ENCODE measurements at places on chromosomes 1 and 21.

GRCh38 chr1:162678439-162678838 is 46.2 kb downstream of the DDR2 start:
- no peak for DNase-seq

DNA sequence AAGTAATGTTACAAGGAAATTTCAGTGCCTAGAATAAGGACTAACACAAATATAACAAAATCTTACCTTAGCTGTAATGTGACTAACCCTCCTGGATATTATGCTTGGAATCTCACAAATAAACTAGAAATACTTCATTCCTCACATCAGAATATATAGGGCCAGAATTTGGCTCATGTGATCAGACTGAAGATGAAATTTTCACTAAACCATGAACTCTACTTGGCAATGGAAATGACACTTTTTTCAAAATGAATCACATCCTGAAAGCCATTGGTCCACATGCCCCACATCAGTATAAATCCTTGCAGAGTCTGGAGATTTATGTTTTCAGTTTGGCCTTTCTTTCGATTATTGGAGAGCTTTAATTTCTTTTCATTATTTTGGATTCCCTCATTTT is 227.8 kb downstream of the NRIP1 start:
- DNase-seq: no peak

GRCh38 chr1:157363660-157364140 is 188.6 kb downstream of the FCRL5 start:
- no peak for DNase-seq

DNA sequence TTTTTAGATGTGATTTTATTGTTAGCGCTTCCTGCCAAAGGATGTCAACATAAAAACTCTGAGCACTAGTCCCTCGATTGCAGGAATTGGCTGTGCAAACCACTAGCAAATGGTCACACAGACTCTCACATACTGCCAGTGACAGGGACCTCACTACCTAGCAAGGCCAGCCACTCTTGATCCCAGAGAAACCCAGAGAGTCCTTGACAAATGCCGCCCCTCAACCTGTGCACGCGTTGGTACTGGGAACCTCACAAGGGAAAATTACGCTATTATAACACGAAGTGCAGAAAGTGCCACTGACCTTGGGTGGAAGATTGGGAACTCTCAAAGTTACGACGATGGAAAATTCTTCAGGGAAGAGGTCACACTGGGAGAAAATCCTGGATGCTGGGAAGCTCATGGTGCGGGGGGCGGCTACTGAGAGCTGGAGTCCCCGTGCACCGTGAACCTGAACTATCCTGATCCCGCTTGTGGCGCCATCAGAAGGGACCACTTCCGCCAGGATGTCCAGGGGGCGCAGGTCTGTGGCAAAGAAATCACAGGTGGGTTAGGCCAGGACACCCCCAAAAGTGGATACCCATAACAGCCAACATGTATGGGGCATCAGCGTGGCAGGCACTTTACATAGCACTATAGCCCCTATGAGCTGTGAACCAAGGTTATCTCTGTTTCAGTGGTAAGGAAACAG is 5.9 kb upstream of the KRTAP10-4 start:
- DNase-seq: no peak

DNA sequence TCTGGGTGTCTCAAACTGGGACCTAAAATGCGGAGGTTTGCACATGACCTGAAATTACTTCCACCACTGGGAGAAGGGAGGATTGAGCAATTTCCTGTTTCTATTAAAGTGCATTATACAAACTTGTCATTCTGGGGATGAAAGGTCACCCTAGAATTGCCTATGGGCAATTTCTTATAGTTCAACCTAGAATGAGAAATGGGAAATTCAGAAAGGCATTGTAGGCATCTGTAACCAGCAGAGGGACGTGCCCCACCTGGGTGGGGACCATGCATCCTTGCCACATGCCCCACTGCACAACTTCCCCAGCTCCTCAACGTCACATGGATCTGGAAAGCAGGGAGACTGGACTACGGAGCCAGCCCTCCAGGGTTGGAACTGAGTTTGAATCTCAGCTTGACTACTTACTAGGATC is 47.0 kb downstream of the MRPL39 start:
- no peak for DNase-seq

GRCh38 chr1:47708019-47708535 is 270.2 kb downstream of the FOXD2 start:
- no peak for DNase-seq

- no peak for DNase-seq
Observed at GRCh38 chr1:187903223-187903622, 1074.5 kb downstream of the PLA2G4A start.

DNA sequence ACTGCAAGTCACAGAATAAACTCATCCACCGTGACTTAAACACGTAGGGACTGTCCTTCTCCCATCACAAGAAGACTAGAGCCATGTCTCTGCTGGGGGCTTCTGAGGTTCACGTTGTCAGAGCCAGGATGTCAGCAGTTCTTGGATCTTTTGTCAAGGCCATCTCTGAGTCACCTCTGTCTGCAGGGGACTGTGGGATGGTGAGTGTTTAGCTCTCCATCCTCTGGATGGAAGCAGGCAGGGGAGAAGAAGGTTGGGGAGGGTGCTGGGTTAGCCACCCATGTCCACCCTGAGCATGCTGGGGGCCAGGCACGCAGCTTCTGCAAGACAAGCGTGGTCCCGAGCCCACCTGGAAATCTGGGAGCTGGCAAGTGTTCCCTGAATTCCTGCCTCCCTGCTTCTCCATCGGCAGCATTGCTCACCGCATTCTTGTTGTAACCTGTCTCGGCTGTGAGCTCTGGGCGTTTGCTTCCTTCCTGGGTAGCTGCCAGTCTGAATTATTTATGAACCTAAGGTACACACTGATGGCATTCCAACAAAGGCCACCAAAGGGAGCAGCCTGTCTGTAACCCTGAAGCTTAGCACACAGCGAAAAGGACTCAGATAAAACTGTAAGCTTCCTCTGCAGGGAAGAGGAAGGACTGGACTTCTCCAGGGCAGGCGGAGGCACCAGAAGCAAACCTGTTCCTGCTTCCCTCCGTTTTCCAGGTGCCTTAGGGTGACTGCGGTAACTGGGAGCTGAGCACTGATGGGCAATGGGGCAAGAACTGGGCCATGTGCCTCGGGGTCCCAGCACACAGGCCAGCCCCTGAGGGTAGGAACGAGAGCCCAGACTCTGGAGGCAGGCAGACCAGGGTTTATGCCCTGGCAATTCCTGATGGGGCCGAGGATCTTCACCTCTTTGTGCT is 88.6 kb downstream of the RIPK4 start:
- no peak for DNase-seq

DNA sequence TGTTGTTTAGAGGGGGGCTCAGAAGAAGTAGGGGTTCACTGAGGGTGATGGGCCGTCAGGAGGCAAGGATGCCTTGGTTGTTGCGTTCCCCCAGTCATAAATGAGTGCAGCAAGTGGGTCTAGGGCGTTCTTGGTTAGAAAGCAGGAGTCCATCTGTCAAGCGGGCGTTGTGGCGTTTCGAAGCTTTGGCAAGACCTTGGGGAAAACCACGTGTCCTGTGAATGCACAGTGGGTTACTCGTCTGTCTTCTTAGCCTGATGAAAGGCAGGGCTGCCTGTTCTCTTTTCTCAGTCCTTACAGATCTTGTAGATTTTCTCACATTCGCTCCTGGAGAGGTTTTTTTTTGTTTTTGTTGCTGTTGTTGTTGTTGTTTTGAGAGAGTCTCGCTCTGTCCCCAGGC is 6.3 kb upstream of the ZNF496 start:
- DNase-seq: no peak

GRCh38 chr1:243487649-243488227 is 231.9 kb downstream of the SDCCAG8 start:
- DNase-seq: no peak

DNA sequence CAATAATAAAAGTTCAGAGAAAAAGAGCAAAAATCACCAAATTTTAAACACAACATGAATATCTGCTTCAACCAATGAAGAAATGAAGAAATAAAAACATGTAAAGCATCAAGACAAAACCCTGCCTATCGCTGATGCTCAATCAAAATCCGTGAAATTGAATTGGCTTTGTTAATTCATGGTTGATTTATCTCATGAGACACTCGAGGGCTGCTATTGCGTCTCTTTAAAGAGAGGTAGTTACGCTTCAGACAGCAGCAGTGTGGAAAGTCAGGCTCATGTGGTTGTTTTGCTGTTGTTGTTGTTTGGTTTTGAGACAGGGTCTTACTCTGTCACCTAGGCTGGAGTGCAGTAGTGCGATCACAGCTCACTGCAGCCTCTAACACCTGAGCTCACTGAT is 65.5 kb upstream of the RGS7 start:
- DNase-seq: no peak

- no peak for DNase-seq
Observed at GRCh38 chr1:42482635-42483153, 19.6 kb downstream of the CCDC30 start.

- peak; percentile 13 for DNase-seq
Observed at GRCh38 chr1:66752000-66752592, at the start of gene DYNLT5. TSS of gene DYNLT5 (plus strand) at chr1:66752459. CDS start at chr1:66754659, 2,200 bp downstream.

- DNase-seq: no peak
Observed at GRCh38 chr1:68328490-68328889, 96.2 kb upstream of the WLS start.

DNA sequence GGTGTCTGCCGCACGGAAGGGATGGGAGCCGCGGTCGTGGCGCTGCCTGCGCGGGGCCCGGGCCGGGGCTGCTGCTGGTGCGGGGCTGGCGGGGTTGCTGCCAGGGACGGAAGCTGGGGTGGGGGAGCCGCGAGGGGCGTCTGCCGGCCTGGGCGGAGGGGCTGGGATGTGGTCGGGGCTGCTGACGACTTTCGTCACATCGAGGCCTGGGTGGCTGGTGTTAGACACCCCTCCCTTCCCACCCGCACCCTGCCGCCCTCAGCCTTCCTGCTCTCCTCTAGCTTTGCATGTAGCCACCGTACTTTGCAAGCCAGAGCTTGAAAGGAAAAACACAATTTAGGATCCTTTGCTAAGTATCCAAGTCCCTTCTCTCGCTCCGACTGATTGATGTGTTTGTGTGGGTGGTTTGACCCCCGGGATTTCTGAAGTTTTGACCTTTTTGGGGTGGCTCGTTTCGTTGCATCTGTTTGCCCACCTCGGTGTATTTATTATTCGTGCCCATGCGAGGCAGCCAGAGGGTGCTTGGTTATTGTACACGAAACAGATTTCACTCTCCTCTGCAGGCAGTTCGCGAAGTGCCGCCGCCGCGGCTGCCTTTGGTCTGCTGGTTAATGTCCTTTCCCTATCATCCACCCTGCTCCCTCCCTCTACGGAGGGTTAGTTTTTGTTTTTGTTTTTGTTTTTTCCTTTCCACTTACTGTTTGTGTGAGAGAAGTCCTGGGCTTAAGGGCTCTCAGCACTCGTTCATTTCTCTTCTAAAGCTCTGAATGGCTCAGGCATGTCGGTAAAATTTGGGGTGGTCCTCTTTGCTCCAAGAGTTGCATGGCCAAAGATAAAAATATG is 868 bp downstream of the C1orf21 start:
- peak; percentile 19 for DNase-seq

GRCh38 chr1:208149213-208149612 is 95.0 kb downstream of the PLXNA2 start:
- no peak for DNase-seq

DNA sequence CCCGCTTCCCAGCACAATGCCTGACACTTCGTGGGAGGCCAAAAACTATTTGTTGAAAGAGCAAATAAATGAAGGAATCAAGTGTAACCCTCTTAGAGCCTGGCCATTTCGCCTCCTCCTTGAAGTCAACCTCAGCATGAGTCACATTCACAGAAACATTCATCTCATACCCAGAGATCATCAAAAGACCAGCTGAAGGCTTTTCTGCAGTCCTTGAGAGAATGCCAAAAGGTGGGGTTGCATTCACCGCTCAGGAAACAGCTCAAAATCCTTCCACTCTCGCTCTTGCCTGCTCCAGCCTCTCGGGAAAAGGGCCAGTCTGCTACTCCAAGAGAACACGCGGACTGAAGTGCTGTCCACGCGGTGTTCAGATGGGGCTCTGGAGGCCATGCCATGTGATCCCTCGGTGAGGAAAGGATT is 90.0 kb downstream of the VWA5B1 start:
- peak; percentile 45 for DNase-seq

DNA sequence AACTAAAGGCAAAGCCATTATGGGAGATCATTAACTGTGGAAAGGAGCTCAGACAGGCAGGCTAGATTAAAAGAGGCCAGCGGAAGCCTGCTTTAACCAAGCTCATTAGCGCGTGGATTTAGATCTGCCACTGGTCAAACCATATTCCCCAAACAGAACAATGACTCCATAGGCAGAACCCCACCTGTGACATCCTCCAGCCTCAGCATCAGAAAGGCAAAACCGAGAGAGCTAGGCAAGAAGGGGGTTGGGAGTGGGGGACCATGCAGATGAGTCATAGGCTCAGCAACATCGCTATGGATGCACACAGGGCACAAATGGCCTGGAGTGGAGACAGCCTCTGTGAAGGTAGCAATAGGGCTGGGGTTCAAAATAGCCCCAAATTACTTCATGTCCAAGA is 20.6 kb downstream of the MKNK1 start:
- no peak for DNase-seq

- no peak for DNase-seq
Observed at GRCh38 chr1:99645699-99646531, at the start of gene PALMD. TSS of gene PALMD (plus strand) at chr1:99646113. CDS start at chr1:99646318, 205 bp downstream.

DNA sequence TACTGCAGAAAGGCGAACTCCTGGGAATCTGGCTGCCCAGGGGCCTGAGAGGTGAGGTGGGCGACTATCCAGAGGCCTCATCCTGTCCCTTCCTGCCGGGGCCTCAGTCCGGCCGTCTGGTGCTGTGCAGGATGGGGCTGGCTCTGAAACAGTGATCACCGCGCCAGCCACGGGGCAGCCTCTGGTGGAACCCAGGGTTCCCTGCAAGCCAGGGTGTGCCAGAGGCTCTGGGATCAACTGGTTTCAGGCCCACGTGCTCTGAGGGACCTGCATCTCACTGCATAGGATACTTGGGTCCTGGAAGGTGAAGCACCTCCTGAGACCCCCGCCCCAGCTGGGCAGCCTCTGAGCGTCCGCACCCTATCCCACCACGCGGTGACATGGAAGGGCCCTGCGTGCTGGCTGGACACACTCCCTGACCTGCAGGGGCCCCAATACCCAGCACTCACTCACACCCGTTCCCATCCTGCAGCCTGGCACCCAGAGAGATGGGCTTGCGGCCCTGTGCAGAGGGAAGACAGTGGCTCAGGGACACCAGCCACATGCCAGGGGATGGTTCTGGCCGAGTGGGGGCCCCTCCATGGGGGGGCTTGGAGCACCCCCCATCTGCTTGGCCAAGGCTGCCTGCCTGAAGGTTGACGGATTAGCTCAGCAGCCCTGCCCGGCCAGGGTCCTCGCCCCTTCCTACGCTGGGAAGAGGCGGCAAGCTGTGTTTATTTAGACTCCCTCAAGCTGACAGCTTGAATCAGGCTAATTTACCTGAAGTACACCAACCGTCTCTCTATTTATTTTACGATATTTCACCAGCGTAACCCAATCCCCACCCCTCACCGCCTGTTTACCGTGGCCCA is 64.3 kb upstream of the TTC34 start:
- no peak for DNase-seq

Data from hypothalamus (tissue), 51 donors.